ENCODE measurements at places on chromosomes 5 and 9.

GRCh38 chr9:132984202-132985070, 5.9 kb downstream of the GFI1B start:
- no peaks in the 10 kb centered on the region for H3K4me1 ChIP-seq
- no peak for DNase-seq
- H3K27me3 ChIP-seq: peaks cover 18% of the 10 kb centered on the region
- H3K27ac ChIP-seq: no peak overlapping the region
- H3K4me3 ChIP-seq: no peak overlapping the region

DNA sequence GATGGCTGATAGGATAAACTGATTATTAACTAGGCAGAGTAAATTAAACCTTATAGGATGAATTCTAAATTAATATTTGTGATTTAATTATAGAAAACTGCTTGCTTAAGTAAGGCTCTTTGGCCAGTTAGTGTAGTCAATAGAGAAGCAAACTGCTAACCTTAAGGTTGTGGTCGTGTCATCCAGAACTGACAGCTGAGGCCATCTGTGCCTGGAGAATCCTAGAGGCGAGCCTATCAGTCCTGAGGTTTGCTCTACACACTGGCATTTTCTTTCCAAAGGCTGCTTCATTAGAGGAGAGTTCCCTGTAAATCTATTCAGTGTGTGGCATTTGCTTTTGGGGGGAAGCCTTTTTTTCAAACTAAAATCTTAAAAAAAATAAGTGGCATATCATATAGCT, 169.2 kb downstream of the MEF2C start:
- H3K36me3 ChIP-seq: no peaks in the 10 kb centered on the region
- H3K27me3 ChIP-seq: no peaks in the 10 kb centered on the region
- no peak for DNase-seq
- H3K4me3 ChIP-seq: no peak overlapping the region

- H3K27me3 ChIP-seq: no peaks in the 10 kb centered on the region
- no peaks in the 10 kb centered on the region for H3K4me1 ChIP-seq
- no peak for DNase-seq
- H3K27ac ChIP-seq: no peak overlapping the region
- H3K36me3 ChIP-seq: no peaks in the 10 kb centered on the region
Observed at GRCh38 chr5:102307232-102307631, 11.1 kb upstream of the SLCO4C1 start.

DNA sequence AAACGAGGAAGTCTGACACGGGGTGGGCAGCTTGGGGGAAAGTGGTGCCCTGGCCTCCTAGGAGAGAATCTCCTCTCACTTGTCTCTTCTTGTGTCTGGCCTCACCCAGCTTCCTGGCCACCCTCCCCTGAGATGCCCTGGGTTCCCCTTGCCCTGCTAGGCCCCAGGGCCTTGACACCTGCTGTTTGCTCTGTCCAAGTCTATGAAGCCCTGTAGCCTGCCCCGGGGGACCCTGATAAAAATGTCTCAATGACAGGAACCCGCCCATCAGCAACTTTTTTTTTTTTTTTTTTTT, 35.0 kb upstream of the SUSD3 start:
- no peak for DNase-seq
- no peaks in the 10 kb centered on the region for H3K4me1 ChIP-seq
- H3K27me3 ChIP-seq: no peaks in the 10 kb centered on the region

DNA sequence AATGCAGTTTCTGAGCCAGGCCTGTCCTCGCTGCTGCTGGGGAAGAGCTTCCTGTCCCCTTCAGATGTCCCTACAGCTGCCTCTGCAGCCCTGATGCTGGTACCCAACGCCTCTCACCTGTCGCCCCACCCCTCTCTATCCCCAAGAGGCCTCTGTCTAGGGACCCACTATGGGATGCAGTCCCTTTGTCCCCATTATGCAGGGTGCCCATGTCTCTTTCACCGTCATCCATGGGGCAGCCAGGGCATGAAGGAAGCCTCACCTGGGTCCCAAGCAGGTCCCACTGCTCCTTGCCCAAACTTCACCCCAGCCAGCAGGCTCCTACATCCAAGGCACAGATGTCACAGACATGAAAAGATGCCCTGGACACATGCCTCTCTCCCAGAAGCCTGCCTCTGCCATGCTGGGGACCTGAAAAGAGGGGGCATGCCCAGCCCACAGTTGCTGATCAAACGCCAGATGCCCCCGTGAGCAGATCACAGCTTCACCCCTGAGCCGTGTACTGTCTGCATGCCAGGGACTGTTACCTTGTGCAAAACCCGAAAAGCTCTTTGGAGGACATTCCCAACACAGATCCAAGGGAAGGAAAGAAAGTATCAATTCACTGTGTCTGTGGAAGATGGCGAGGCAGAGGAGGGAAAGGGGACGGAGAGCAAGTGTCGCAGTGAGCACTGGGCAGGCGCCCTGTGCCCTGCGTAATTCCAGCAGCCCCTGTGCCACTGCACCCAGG, 81.0 kb downstream of the ADAMTS2 start:
- H3K36me3 ChIP-seq: no peaks in the 10 kb centered on the region
- H3K27ac ChIP-seq: no peak overlapping the region
- H3K27me3 ChIP-seq: no peaks in the 10 kb centered on the region
- DNase-seq: no peak

DNA sequence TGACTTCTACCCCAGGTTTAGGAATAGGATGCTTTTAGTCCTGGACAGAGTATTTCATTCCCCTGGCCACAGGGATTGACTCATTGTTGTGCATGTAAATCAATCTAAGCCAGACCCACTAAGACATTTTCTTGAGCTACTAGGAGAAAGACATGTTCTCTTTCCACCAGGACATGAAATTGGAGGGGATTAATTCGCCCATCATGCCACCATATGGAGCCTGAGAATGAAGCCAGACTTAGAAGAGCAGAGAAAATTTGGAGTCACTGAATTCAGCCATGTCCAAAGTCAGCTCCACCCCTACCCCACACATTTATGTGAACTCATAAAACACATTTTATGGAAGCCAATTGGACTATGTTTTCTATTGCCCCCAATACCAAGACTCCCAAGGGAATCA, 322.5 kb downstream of the NFIB start:
- no peak for DNase-seq
- H3K4me1 ChIP-seq: peaks cover 27% of the 10 kb centered on the region
- H3K27ac ChIP-seq: no peak overlapping the region
- no peaks in the 10 kb centered on the region for H3K36me3 ChIP-seq
- H3K27me3 ChIP-seq: no peaks in the 10 kb centered on the region
- H3K4me3 ChIP-seq: no peak overlapping the region

GRCh38 chr9:121956808-121957207, 136.3 kb downstream of the TTLL11 start:
- no peaks in the 10 kb centered on the region for H3K36me3 ChIP-seq
- H3K4me3 ChIP-seq: no peak overlapping the region
- no peak overlapping the region for H3K27ac ChIP-seq
- no peak for DNase-seq
- H3K27me3 ChIP-seq: no peaks in the 10 kb centered on the region

DNA sequence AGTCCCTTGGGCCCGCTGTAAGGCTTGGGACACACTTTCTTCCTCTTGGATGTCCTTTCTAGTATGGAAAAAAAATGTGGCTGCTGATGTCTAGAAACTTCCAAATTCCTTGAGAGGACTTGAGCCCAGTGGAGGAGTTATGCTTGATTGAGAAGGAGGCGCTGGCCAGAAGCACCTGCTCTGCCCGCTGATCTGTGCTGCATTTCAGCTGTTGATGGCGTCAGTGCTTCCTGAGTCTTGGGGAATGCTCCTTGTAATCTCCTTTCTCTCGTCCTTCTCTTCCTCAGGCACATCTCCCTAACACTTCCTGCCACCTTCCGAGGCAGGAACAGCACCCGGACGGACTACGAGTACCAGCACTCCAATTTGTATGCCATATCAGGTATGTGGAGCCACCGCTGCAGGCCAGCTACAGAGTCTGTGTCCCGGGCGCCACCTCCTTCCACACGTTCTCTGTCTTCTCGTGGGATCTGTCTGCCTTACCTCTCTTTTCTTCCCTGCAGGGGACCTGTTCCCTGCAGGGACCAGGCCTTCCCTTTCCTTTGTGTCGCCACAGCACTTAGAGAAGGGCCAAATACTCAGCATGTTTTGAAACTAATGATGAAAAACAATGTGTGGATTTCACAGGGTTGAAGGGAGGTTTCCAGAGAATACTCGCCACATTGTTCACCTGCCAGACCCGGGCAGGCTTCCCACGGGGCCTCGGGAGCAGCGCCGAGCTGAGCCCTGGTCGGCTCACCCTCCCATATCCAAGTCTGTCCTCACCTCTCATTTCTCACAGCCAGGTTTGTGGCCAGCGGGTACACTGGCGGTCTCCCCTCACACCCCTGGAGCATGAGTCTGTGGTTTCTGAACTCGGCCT, 95.2 kb downstream of the MVB12B start:
- H3K4me1 ChIP-seq: peaks cover 43% of the 10 kb centered on the region
- no peaks in the 10 kb centered on the region for H3K27me3 ChIP-seq
- no peaks in the 10 kb centered on the region for H3K36me3 ChIP-seq
- H3K27ac ChIP-seq: peak overlapping the region; percentile 70
- DNase-seq: peak; percentile 59

- no peak for DNase-seq
- H3K27ac ChIP-seq: no peak overlapping the region
- no peaks in the 10 kb centered on the region for H3K27me3 ChIP-seq
Observed at GRCh38 chr9:20559231-20559890, 62.9 kb downstream of the MLLT3 start.

DNA sequence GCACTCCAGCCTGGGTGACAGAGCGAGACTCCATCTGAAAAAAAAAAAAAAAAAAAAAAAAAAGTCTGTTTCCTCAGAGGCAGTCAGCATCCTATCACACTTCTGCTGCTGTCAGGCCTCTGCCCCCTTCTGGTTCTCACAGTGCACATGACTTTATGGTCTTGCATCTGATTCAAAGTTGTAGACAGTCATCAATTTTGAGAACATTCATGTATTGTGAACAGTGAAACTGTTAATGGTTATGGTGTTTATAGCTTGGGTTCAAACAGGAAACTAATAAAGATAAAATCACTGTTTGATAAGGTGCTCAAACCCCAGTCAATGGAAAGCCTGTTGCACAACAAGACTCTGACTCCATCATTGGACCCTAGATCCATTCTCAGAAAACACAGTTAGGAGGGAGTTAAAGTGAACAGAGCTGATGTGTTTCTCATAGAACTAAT, 61.4 kb downstream of the FOXD1 start:
- no peak overlapping the region for H3K4me3 ChIP-seq
- H3K4me1 ChIP-seq: no peaks in the 10 kb centered on the region
- no peak for DNase-seq
